ENCODE measurements at places on chromosomes 11 and 22.

- peak; percentile 28 for DNase-seq
Measured at GRCh38 chr22:37282385-37282677, at the start of gene CYTH4. TSS of gene CYTH4 (plus strand) at chr22:37282508. CDS start at chr22:37282570, 62 bp downstream.

DNA sequence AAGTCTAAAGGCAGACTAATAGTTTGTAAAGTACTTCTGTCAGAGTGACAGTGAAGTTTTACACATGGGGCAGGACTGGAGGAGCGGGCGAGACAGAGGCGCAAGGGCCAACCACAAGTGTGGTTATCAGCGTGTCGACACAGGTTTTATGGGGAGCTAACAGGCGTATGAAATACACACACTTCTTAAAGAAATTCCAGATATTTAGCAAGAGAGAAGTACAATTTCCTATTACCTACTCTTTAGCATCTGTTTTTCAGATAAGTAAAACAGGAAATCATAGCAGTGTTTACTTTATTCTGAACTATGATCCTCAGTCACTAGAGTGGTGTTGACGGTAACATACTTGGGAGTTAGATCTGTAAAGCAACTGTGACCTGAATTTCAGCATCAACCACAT is 22.5 kb downstream of the VSIG10L2 start:
- DNase-seq: peak; percentile 44

- DNase-seq: no peak
Measured at GRCh38 chr11:104813532-104813931, 84.7 kb downstream of the CASP12 start.

DNA sequence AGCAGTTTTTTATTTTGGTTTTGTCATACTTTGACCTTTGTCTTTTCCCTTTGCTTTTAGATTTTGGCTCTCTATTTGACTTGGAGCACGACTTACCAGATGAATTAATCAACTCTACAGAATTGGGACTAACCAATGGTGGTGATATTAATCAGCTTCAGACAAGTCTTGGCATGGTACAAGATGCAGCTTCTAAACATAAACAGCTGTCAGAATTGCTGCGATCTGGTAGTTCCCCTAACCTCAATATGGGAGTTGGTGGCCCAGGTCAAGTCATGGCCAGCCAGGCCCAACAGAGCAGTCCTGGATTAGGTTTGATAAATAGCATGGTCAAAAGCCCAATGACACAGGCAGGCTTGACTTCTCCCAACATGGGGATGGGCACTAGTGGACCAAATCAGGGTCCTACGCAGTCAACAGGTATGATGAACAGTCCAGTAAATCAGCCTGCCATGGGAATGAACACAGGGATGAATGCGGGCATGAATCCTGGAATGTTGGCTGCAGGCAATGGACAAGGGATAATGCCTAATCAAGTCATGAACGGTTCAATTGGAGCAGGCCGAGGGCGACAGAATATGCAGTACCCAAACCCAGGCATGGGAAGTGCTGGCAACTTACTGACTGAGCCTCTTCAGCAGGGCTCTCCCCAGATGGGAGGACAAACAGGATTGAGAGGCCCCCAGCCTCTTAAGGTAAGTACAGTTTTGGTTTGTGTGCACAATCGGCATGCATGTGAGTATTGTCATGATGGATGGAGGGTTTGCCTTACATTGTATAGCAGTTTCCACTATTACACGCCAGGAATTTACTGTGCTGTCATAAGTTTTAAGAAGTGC is 25.0 kb downstream of the EP300 start:
- no peak for DNase-seq

DNA sequence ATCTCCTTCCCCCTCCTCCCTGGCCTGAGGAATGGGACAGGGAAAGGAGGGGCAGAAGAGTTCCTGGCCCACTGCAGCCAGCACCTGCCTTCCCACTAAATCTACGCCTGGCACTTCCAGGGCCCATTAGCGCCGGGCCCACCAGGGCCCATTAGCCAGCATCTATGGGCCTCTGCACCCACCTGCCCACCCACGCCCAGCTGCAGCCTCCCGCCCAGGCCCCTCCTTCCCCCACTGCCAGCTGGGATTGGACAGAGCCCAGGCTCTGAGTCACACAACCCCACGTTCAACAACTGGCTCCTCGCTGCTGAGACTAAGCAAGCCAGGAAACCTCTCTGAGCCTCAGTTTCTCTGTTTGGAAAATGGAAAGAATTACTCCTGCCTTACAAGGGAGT is 48.7 kb downstream of the CYTH4 start:
- peak; percentile 45 for DNase-seq

GRCh38 chr11:94697156-94697555 is 71.0 kb upstream of the AMOTL1 start:
- DNase-seq: no peak

- no peak for DNase-seq
Measured at GRCh38 chr11:110530900-110531741, 101.4 kb downstream of the FDX1 start.

DNA sequence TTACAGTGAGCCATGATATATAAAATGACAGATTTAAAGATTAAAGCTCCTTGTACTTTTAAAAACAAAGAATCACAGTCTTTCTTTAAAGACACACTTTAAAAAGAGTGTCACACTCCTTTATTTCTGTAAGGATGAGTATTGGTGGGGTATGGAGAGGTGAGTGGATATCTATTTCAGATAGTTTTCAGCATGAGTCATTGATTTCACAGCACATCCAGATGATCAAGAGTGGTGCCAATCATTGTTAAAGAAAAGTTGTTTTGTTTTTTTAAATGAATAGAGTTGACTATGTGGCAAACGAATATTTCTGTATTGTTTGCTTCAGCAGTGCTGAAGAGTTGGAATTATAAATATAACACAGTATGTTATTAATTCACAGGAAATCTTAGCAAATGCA is 52.5 kb downstream of the FAR1 start:
- DNase-seq: peak; percentile 47

GRCh38 chr11:111019871-111020670 is 225.5 kb upstream of the POU2AF2 start:
- no peak for DNase-seq

DNA sequence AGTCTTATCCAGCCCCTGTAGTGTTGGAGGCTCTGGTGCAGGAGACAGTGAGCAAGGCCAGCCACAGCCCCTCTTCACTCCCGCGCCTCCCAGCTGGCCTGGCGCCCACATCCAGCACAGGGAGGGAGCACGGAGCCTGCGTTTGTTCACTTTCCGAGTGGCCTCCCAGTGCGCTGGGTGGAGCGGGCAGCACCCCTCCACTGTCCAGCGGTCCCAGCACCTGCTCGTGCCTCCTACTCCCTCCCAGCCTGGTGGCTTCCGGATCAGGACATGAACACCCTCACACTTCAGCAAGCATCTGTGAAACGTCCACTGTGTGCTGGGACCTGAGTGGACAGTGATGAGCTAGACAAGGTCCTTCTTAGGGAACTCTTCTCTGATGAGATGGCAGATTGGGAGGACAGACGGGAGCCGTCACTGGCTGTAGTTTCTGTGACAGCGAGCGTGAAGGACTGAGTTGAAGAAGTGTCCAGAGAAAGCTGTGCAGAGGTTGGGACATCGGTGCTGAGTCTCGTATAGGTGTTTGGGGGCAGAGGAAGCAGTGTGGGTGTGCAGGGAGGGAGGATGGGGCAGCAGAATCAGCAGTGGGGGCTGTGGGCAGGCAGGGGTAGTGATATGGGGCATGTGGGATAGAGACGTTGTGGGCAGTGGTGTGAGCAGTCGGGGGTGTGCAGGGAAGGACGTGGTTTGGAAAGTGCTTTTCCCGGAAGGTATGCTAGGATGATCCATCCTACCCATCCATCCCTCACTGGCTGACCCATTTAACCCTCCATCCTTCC is 256.8 kb downstream of the TBC1D22A start:
- no peak for DNase-seq

DNA sequence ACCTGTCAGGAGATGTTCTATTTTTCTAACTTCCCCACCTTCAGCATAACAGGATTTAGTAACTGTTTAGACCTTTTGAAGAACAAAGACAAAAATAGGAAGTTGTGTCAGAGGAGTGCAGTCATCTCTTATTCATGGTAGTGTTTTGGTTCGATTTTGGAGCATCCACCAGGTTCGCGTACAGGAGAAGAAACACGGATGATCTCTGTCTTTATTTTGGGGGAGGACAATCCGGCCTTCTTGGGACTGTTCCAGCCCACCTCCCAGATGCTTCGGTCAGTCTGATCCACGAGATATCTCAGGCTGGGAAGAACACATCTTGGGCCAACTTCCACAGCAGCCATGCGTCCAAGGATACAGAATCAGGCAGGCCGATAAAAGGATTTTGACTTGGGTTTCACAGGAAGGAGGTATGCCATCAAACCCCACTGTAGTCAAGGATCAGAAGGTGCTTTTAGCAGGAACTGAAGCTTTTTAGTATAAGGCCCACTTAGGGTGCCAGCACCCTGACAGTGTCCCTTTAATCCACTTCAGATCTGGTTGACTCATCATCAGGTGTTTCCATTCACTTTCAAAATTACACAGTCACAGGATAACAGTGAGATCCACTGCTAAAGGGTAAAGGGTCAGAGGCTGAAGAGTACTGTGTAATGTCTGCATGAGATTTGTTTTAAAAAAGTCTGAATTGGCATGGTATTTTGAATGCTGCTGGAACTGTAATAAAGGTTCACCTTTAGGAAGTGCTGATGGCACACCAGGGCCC is 16.5 kb downstream of the PATZ1 start:
- DNase-seq: no peak

DNA sequence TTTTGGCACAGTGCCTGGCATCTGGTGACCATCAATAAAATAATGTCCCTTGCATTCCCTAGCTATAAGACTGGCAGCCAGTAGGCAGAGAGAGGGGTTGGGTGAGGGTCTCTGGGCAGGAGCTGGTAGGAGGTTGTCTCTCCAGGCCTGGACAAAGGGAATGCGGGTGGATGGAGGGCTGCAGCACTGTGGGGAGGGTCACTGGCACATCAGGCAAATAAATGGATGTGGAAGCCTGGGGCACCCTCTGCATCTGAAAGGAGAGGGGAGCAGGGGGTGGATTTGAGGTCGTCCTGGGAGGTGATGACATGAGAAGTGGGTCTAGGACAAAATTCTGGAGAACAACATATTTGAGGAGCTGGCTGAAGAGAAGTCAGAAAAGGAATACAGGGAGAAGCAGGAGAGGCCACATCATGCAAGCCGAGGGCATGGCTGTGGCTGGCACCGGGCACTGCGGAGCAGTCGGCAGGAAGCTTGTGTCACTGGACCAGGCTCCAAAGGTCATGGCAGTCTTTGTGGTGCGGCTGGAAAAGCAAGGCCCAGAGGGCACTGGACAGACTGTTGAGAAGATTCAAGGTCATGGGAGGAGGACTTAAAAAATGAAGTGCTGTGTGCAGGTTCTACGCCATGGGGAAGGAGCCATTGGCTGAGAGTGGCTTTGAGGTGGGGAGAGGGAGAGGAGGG is 36.5 kb upstream of the THY1 start:
- DNase-seq: no peak

DNA sequence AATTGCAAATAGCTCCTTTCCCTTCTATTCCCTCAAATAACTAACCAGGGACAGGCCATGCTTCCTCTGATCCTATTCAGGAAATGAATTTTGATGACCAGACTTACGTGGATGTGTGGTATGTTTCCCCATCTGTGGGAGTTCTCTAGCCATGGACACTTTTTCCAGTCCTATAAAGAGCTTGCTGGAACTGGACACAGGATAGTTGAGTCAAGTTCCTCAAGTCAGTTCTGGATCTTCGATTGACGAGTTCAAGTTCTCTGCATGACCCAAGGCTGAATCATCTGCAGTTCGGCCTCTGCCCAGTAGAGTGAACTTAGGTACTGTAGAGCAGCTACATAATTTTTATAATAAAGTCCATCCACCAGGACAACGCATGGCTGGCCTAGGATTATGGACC is 52.7 kb upstream of the CCND1 start:
- peak; percentile 50 for DNase-seq

GRCh38 chr22:23485490-23485889 is 94.6 kb downstream of the IGLL1 start:
- no peak for DNase-seq

- DNase-seq: no peak
Measured at GRCh38 chr22:36253523-36254490, 874 bp downstream of the APOL1 start.

DNA sequence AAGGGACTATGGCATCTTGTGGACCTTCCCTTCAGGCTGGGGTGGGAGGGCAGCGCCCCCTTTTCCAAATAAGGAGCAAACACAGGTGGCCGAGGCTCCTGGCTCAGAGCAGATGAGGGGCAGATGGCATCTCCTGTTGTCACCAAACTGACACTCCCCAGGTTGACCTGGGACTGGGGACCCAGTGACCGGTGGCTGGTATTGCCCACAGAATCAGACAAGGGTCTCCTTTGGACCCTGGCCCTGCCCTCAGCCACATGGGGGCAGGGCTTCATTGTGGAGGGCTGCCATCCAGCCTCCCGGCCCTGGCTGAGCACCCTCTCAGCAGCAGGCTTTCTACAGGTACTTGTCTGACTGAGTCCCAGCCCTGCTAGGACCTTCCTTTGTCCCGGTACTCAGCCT is 842 bp upstream of the SIGIRR start:
- no peak for DNase-seq
